ENCODE measurements at places on chromosomes 4 and X.

GRCh38 chrX:133749370-133749769, 236.0 kb downstream of the GPC3 start:
- DNase-seq, result no peak

- no peak for DNase-seq
Observed at GRCh38 chrX:75151827-75152592, 4.1 kb downstream of the ABCB7 start.

DNA sequence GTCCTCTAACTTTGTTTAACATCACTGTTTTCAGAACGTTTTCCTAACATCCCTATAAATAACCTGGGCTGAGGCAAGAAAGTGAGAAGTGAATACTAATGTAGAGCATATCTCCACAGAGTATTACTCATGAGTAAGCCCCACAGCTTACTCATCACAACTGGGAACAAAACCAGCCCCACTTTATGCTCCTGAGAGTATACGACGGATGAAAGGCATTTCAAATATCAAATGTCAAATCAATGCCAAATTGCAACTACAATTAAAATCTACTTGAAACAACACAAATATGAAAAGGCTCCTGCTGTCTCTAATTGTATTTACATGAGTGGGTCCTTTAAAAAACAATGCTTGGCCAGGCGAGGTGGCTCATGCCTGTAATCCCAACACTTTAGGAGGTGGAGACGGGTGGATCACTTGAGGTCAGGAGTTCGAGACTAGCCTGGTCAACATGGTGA, 41.2 kb downstream of the SH3RF1 start:
- DNase-seq, result peak; percentile 47

DNA sequence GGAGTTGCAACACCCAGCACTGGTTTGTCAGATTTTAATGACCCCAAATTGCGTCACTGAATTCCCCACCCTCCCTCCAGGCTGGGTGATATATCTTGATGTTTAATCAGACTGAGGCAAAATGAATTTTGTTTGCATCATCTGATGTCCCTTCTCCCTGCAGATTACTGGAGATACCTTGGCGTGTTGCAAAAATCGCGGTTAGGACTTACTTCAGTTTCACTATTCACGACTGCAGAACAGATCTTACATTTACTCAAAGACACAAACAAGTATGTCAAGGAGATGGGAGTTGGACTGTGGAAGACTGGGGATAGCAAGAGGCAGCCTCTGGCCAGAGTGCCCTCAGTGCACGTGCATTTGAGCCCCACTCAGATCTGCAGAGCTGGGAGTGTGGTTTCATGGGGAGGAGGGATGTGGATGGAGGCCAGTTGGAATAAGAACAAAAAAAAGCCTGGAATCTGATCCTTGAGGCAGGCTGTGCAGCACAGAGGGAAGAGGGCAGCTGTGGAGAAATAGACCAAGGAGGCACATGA, 92.2 kb upstream of the MTM1 start:
- DNase-seq, result no peak

DNA sequence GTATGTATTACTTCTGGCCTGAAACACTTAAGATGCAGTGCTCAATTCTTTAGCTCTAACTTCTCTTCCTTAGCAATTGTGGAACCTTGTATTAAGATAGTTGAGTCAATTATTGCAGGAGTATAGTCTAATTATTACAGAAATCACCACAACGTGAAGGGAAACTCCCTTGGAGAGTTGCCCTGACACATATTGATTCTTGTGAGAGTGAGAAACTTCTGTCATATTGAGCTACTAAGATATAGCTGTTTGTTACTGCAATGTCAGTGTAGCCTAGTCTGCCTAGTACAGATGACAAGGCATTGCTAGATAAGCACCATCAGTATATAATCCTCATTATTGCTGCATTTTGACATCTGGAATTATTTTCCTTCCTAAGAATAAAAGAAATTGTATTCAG, 82.7 kb upstream of the TEX13C start:
- DNase-seq, result no peak

- no peak for DNase-seq
Observed at GRCh38 chrX:103586314-103586646, 965 bp downstream of the TCEAL4 start.

DNA sequence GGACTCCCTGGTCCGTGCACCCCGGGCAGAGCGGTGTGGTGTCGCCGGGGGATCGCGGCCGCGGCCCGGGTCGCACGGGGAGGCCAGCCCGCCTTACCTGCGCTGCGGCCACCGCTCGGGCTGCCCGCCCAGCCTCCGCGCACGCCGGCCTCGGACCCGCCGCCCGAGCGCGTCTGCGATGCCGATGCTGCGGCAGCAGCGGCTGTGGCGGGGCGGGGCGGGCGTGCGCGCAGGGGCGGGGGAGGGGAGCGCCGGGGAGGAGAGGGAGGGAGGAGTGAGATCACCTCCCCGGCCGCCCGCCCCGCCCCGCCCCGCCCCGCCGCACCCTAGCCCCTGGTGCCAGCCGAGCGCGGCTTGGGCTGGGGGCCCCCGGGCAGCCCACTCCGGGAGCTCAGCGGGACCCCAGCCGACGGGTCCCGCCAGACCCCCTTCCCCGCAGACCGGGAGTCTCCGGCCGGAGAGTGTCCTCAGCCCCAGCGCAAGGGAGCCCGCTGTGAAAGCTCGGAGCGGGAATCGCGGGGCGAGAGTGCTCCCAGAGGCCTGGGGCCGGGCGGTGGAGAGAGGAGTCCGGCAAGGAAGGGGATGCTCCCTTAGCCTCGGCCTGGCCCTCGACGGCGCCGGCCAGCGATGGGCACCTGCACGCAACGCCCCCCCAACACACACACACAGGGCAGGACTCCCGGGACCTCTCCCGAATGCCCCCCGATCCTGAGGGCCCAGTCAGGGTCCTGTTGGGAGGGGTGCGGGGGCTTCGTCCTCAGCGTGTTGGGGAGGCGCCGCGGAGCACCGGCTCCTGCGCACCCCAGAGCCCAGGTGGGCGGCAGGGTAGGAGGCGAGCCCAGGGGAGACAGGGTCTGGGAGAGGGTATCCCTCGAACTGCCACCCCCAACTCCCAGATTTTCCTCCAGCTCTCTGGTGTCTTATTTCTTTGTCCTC, at the start of gene L1CAM:
Gene L1CAM, minus strand, starts transcription at position 206 of the 936 bp plus-strand sequence. CDS start 10,337 bp downstream, outside the sequence.
- no peak for DNase-seq

- DNase-seq, result no peak
Observed at GRCh38 chr4:3291969-3292570, 751 bp upstream of the RGS12 start.

GRCh38 chr4:3829956-3830773, 64.0 kb downstream of the ADRA2C start:
- DNase-seq, result no peak

DNA sequence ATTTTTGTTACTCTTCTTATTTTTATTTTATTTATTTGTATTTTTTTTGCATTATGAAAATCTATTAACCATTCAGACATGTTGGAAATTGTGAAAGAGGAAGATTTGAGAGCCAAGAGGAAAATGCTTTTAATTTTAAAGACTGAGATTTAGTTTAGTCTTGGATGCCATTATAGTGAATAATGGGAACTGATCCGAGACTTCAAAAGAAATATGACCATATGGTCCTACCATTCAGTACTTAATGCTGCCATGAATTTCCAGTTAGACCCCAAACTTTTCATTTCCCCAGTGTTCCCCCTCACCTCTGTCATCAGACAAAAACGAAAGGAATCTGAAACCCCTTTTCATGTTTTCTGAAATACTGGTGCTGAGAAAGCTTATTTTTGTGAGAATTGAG, 95.5 kb downstream of the TENM3 start:
- no peak for DNase-seq

DNA sequence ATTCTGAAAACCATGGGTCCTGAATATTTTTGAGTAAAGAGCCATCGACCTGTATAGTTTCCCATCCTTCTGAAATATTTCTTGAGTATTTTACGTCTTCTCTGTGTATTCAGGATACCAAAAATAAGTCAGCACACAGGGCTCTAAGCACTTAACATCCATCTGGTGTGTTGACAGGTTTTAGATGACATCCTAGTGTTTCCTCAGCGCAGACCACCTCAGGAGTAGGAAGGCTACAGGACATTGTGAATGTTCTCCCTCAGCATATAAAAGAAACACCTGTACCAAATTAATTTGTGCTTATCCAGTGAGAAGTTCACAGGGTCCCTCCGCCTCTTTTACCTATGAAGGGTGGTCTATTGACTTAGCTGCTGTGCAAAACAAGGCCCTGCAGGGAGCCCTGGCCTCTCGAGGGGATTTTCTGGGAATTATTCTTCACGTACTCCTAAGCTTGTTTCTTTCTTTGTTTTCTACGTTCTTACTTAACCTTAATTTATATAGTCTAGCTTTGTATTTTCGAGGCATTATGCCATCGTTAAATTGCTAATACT, 241.8 kb downstream of the FBXO8 start:
- no peak for DNase-seq

DNA sequence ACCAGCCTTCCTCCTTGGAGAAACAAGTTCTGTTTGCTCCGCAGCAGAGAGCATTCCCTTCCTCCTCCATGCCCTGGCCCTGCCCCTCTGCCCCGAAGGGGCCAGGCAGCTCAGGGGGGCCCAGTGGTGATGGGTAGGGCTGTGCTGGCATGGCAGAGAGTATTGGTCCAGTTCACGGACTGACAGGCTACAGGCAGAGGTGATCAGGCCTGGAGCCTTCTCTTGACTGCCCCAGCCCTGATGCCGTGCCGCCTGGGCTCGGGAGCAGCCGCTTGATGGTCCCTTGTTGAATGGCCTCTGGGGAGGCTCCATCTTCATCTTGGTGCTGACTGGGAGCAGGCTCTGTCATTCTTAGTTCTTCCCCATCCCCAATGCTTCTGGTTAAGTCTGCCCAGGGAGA, 9.6 kb downstream of the NLGN3 start:
- DNase-seq, result no peak

DNA sequence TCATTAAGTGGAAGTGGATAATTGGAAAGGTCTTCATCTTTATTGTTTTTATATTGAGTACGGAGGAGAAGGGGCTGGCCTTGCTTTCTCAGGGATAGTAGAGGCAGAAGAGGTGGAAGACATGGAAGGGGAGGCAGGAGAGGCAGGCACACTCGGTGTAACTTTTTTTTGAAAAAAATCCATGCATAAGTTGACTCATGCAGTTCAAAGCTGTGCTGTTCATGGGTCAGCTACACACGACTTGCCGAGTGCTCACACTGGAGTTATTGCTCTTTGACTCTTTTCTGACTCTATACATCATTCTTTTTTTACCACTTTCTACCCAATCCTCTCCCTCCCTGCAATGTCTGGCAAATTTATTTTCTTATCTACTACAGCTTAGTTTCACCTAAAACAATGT, 158.3 kb upstream of the AADAT start:
- no peak for DNase-seq

DNA sequence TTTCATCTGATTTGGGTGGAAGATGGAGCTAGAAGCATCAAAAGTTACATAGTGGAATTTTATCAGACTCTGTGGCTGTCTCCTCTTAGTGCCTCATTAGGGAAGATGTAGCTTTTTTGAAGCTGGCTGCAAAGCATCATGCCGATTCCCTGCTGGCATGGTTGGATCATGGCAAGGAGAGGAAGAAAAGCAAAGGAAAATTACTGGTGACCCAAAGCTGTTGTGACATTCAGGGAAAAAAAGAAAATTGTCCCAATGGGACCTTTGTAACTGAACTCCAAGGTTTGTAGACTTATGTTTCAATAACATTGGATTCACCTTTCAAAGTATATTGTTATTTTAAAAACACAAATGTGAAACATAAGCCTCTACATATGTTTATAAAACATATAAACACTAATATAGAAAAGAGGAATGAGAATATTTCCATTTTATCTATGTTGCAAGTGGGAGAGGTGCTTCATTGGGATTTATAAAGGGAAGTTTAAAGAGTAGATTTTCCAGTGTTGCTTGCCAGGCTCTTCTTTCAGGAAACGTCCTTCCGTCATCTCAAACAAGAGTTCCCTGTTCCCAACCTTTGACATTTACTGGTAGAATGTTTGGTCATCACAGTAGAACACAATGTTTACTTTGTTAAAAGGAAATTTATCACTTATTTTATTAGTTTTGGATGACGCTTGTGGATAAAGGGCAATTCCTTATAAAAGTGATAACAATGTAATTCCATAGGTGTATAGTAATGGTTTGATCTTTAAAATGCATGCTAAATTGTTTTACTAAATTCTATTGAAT, 190.1 kb upstream of the GPRIN3 start:
- DNase-seq, result no peak

DNA sequence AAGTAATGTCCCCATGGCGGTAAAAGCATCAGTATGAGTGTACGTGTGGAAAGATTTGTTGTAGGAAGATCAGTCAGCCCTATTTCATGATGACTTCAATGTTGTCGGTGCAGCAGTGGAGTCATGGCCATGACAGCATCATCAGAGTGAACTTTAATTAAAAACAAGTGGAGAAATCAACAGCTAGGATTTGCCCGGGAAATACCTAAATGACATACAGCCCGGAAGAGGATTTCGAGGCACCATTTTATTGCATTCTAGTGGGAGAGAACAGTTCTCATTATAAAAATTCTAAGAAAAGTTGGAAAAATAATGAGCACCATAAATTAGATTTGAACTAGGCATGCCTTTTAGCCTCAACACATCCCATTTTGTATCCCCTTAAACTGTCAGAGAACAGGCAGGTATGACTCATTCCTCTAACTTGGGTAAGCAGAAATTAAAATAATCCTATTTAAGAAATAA, 170.1 kb downstream of the SHROOM3 start:
- DNase-seq, result no peak

GRCh38 chr4:18957716-18958115, 936.2 kb upstream of the LCORL start:
- no peak for DNase-seq

DNA sequence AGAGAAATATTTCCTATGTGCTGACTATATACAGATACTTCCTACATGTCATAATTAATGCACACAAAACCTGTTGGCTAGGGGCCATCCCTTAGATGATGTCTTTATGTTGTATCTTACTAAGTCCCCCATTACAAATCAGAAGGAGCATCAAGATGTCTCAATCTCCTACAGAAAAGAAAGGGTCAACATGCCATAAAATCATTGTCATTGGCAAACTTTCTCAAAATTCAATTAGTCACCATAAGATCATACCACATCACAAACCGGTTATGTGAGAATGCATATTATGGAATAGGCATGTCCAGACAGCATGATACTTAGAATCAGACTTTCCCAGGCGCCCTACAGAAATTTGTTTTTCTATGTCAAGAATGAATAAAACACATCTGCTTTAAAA, 175.2 kb upstream of the TET2 start:
- no peak for DNase-seq

- DNase-seq, result no peak
Observed at GRCh38 chrX:35809781-35810180, 11.6 kb downstream of the MAGEB16 start.

- no peak for DNase-seq
Observed at GRCh38 chr4:83113429-83113786, 1.1 kb downstream of the PLAC8 start.
